ENCODE measurements at places on chromosomes 3 and 15.

DNA sequence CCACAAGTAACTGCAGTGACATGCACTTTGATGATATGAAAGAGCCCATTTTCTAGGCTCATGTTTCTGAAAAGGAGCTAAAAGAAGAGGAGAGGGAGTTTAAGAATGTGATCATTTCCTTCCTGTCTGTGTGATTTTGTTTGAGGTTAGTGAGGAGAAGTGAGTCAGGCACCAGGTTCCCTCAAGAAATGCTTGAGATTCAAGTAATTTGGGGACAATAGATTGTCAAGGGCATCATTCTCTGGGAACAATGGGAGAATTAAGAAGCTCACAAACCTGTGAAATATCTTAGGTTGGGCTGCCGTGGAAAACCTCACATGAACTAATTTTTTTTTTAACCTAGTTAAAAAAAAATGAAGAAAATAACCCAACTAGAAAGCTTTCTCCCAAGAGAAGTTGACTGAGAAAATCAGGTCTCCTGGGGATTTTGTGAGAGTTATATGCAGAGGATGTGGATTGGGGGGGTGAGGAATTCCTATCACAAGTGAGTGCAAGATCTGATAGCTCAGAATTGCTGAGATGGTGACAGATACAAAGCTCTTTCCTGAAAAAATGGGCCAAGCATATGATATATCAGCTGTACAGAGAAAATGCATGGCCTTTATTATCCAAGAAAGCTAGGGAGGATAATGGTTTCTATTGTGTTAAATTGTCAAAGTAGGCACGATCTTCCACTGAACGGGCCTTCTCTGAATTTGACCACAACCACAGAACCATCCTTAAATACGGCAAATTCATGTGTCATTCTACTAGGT lies 203.3 kb downstream of the FEZF2 start:
- peak; percentile 60 for DNase-seq

DNA sequence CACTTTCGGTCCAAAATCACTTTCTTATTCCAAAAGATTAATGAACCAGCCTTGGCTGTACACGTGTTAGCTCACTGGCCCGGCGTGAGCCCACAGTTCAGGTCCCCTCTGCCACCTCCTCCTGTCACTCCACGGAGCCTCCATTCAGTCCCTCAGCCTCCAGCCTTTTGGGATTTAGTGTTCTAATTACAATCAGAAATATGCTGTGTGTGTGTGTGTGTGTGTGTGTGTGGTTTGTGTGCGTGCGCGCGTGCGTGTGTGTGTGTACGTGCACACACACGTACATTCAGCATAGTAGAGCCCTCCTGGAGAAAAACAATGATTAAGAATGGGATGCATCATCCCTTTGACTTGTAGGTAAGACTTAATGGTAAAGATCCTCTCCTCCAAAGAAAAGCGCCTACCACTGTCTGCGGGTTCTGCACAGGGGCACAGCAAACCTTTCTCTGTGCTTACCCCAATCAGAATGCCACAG lies 801 bp downstream of the CA12 start:
- peak; percentile 31 for DNase-seq

- DNase-seq: no peak
Observed at GRCh38 chr3:14398797-14399106, 3.7 kb upstream of the SLC6A6 start.

- DNase-seq: no peak
Observed at GRCh38 chr3:187263270-187263669, 28.3 kb downstream of the MASP1 start.

DNA sequence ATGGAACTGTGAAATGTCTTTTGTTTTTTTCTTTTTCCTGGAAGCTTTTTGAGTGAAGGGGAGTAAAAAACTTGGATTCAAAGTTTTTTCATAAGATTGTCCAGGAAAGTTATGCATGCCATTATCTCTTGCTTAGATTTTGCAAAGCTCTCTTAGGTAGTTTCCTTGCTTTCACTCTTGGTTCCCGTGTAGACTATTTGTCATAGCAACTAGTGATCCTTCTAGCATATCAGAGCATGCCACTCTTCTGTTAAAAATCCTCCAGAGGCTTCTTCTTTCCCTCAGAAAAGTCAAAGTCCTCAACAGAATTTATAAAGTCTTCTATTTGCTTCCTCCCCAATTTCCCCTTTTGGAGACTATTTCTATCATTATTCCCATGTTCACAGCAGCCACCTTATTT lies 21.1 kb downstream of the GTF2E1 start:
- DNase-seq: no peak

DNA sequence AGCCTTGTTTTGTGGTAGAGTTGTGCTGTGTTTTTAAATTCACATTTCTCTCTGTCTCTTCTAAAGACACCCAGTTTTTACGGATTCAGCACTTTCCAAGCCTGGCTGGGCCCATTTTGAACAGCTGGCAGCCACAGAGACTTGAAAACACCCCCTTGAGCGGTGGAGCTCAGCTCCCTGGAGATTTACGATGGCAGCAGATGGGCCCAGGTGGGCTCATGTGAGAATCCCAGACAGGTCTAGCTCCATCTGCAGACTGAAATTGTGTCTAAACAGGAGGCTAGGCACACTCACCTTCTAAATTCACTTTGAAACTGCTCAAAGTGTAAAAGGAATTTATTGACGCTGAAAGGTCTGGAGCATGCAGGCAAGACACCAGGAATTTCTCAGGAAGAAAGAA lies 232.0 kb upstream of the HES1 start:
- DNase-seq: no peak

- no peak for DNase-seq
Observed at GRCh38 chr3:64046592-64046991, 23.3 kb upstream of the PSMD6 start.

DNA sequence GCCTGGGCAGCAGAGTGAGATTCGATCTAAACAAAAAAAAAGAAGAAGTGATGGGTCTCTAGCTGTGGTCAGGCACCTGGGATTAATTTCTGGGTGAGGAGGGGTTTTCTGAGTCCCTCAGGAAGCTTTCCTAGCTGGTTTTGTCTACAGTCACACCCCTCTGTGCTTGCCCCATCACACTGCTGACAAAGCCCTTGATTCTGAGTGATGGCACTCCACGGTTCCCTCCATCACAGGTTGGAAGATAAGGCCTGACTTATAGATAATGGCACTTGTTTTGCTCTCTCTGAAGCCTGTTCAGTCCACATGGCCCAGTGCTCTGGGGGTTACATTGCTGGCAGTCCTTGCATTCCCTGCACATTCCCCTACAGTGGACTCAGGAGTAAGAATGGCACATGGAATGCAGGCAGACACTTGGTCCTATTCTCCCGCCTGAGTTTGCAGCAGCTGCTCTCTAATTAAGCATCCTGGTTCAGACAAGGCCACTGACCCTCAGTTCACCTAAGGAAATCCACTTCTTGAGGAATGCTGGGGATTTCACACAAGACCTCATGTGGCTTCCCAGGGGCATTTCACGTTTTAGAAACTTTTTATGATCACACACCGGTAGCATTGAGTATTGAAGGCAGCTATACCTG lies 81.0 kb upstream of the NMNAT3 start:
- peak; percentile 77 for DNase-seq

DNA sequence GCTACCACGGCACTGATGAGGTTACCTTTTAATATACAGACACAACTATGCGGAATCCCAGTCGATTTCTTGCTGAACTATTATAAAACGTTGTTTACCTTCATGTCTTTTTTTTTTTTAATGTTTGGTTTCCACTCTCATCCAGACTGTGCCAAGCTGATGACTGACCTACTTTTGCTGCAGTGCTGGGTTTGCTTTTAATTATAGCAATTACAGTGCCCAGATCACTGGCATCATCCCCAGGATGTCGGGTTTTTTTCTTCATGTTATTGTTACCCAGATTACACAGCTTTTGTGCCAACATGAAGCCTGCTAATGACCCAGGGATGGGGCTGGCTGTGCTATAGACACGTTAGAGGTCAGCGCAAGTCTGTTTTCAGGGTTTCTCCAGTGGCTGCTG lies 294.0 kb upstream of the ATP10A start:
- DNase-seq: no peak

GRCh38 chr15:73480050-73480449 lies 37.1 kb downstream of the REC114 start:
- DNase-seq: no peak

DNA sequence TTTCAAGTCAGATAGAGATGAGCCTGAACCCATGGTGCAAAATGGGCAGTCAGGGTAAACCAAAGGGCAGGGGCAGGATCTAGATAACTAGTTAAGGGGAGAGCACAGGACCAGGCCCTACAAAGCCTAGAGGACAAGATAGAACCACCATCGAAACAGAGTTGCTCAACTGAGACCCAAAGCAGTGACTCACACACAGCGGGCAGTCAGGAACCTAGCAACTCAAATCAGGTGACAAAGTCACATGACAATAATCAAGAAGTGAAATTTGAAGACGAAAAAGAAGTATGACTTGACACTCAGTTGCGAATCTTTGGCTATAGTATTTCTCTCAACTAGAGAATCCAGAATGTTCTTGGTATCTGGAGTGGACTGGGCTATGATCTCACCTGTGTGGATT lies 136.0 kb upstream of the PTPRG start:
- DNase-seq: no peak

DNA sequence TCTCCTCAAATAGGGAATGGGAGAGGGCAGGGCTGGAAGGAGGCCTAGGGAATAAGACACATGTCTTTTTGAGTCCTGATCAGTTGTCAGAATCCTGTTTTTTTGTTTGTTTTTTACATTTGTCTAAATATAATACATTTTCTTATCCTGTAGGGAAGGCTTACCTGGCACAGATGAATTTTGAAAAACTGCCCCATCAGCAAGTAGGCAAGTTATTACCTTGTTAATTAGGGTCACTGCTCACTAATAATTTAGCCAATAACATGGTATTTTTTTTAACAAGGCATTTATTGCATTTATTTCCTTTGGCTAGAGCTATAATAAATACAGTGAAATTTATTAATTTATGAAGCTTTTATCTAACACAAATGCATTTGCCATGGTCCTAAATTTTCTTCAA lies 423.2 kb upstream of the ONECUT1 start:
- no peak for DNase-seq

DNA sequence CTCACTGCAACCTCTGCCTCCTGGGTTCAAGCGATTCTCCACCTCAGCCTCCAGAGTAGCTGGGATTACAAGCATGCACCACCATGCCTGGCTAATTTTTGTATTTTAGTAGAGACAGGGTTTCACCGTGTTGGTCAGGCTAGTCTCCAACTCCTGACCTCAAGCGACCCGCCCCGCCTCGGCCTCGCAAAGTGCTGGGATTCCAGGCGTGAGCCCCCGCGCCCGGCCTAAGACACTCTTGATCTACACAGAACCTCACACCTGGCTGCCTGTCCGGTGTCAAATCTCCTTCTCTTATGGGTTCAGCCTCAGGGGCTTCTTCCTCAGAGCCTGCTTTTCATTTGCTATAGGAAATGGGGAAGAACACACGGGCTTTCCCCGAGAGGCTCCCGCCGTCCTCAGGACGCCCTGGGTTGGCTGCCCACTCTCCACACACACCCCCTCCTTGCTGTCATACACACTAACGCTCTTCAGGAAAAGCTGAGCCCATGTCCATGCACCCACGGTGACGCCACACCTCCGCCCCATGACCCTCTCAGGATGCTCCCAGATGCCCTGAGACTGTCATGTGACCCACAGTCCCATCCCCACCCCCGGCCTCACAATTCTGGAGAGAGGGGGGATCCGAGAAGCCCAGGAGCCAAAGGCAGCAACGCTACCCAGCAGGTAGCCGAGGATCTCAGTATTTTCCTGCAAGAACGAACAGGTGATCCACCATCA lies 10.4 kb downstream of the TMEM44 start:
- no peak for DNase-seq

GRCh38 chr3:189625572-189625971 lies 5.6 kb upstream of the TP63 start:
- DNase-seq: no peak

- no peak for DNase-seq
Observed at GRCh38 chr15:99097441-99098410, 7.2 kb upstream of the SYNM start.

DNA sequence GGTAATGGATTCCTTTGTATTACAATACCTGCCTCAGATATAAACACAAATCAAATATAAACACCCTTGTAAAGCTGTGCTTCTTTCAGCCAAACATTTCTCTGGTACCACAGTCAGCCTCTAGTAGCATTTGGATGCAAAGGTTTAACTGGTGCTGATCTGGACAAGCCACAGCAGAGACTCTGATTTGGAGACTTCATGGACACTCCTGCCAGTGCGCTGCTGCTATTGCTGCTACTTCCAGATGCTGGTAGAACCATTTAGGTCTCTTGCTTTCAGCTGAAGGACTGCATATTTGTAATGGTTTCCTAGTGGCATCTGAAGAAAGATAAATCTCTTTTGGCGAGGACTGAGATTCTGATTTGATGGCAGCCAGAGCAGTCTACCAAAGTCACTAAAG lies 36.9 kb downstream of the NCK1 start:
- no peak for DNase-seq

Data from fibroblast of skin of scalp (primary cell).